ENCODE measurements at places on chromosomes 3 and 15.

- DNase-seq = no peak
Observed at GRCh38 chr3:61493339-61493738, 68.0 kb upstream of the PTPRG start.

DNA sequence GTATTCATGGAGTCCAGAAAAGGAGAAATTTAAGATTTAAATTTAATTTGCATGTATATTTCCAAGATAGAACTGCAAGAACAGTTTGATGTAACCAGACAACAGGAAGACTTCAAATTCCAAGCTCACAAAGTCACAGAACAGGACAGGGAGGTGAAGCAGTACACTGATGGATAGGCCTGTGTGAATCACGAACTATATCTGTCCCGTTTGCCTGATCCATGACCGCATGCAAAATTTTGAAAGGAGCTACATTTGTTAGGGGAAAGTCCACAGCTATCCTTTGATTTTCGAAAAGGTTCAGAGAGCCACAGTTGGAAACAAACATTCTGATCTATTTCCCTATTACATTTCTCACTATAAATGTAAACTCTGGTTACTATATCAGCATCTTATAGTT is 79.5 kb upstream of the SLC12A8 start:
- DNase-seq = no peak

- no peak for DNase-seq
Observed at GRCh38 chr15:57356636-57357035, 19.7 kb upstream of the CGNL1 start.

DNA sequence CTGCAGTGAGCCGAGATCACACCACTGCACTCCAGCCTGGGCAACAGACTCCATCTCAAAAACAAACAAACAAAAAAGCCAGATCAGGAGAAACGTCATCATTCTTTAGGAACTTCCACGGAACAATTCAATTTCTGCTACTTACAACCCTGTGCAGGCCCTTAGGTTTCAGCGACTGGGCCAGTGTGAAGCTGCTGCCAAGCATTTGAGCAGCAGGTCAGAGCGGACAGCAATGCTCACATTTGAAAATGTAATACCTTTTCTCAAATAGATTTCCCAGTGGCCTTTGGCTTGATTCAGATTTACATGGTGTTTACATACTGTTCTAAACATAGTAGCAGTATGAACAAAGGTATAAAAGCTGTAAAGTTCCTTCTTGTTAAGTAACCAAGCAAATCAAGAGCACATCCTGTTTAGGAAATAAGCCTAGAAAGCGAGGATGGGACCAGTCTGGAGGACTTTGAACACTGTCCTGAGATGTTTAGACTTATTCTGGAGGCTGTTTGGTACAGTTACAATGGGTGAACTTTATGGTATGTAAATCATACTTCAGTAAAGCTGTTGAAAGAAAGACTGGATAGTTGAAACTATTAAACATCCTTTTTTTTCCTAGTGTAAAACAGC is 141.2 kb downstream of the HCN4 start:
- DNase-seq = no peak

DNA sequence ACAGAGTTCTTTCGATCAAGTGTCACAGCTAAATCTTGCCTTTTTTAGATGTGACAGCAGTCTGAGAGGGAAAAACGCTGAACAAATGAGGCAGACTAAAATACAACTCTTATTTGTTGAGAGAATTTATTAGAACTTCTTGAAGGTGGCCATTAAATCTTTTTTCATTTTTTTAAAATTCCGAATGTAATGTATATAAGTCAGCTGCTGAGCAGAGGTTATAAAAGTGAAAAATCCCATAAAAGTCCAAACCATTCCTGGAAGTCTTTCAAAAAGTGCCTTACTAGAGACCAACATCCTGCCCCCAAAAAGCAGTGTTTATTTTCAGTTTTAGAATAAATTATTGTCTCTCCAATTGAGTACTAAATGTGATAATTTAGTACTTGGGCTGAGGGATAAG is 3.1 kb downstream of the TSEN2 start:
- no peak for DNase-seq

- no peak for DNase-seq
Observed at GRCh38 chr15:67068710-67069400, 3.5 kb downstream of the SMAD3 start.

GRCh38 chr15:74184582-74185091 is 11.1 kb downstream of the ISLR start:
- DNase-seq = no peak

- DNase-seq = no peak
Observed at GRCh38 chr15:66228807-66229735, 24.5 kb downstream of the MEGF11 start.

DNA sequence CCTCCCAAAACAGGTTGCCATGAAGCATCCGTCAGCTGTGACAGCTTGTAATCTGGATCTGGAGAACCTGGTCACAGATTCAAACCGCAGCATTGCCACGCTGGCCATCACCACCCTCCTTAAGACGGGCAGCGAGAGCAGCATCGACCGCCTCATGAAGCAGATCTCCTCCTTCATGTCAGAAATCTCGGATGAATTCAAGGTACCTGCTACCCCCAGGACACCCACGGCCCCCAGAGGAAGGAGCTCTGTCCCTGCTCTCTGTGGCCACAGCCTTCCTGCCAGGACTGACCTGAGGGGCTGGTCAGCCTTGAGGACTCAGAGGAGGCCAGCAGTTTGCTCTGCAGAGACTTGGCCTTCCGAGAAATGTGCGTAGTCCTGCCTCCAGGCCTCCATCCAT is 11.2 kb downstream of the COPG1 start:
- DNase-seq = no peak

GRCh38 chr15:75869446-75869845 is 26.2 kb downstream of the UBE2Q2 start:
- DNase-seq = no peak

DNA sequence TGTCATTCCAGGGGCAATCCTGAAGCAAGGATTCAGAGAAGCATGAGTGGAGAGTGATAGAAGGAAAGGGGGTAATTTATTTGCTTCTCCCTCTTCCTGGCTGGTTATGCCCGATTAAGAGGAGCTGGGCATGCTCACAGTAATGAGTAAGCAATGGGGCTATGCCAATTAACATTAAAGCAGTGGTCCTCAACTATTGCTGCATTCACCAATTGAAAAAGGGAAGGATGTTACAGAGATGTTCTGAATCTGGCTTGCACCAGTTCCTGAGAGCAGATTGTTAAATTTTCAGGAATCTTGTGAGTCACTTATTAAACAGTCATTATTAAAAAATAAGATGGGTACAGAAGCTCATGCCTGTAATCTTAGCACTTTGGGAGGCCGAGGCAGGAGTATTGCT is 85.9 kb upstream of the ZBTB20 start:
- DNase-seq = no peak

GRCh38 chr3:82055792-82056191 is 294.3 kb upstream of the GBE1 start:
- no peak for DNase-seq

- DNase-seq = no peak
Observed at GRCh38 chr3:182478369-182478768, 314.9 kb upstream of the ATP11B start.

Measured in stimulated activated CD8-positive, alpha-beta memory T cell treated with anti-CD3 and anti-CD28 coated beads, Interleukin-12 subunit alpha, Interleukin-12 subunit beta, amount 100 ng/mL, for 1 hour (primary cell).